ENCODE measurements at places on chromosomes 6 and 20.
A peak's percentile ranks its signal among the peaks of the same experiment; 100 is the strongest.

DNA sequence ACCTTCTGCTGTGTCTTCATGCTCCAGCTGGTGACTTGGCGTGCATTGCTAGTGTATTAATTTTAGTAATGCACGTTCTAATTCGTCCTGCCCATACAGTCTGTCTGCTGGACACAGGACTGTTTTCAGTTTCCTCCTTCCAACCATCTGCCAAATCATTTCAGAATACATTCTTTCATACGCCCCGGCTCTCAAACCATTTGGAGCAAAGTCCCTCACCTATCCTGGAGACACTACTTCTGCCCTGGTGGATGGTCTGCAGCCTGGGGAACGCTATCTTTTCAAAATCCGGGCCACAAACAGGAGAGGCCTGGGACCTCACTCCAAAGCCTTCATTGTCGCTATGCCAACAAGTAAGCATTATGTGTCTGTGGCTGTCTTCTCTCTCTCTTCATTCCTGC lies 60.5 kb downstream of the FNDC1 start:
- DNase-seq, result no peak

DNA sequence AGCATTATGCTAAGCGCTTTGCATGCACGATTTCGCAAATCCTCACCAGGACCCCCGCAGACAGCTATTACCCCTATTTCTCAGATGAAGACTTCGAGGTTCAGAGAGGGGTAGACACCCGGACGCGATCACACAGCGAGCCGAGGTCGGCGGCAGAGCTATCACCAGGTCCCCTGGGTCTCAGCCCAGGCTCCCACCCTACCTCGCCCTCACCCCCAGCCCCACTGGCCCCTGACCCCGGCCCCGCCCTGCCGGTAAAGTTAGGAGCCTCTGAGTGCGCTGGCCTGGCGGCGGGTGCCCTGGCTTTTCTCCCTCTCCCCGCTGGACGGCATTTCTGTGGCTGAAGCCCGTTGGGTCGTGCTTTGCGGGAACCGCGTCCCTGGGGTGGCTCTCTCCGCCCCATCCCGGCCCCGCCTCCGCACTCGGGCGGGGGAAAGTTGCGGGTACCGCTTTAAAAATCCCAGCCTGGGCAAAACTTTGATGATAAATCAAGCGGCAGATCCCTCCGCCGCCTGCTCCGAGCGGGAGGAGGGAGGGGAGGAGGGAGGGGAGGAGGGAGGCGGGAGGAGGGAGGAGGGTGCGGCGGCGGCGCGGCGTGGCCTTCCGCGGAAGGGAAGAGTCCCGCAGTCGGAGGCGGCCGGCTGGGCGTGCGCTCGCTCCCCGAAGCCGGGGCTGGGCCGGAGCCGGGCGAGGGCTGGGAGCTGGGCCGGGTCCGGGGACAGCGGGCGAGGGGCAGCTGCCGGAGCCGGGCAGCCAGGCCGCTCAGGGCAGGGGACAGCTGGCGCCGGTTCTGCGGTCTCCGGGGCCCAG lies at the start of gene VSTM2L:
VSTM2L (plus strand) TSS at position 624 of the 810 bp plus-strand sequence. CDS start 224 bp downstream, outside the sequence.
- DNase-seq, result peak; percentile 28

DNA sequence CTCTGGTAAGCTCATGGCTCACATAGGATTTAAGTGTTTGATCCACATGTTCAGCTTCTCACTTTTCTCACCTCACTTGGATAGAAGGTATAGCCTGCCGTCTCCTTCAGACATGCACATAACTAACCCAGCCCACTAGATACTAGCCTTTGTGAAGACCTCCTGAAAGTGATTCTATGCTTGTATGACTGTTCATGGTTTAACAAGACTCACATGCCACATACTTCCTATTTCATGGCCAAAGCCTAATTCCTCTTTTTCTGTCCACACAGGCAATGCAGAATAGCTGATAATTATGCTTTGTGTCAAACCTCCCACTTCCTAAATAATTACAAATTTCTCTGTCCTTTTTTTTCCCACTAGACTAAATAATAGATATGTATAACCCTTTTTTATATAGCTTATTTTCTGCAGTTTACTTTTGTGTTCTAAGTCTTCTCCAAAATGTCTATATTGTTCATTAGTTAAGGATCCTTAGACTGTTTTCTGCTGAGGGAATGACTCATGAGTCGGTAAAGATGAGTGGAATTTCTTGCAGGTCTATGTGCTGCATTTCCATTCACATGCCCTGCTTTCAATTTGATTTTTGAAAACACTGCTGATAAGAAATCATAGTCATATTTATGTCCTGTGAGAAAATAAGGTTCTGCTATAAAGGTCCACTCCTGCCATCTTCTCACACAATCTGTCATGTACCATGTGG lies 43.0 kb downstream of the HDDC2 start:
- DNase-seq, result no peak

- no peak for DNase-seq
Measured at GRCh38 chr6:16481697-16482399, 243.5 kb downstream of the GMPR start.

DNA sequence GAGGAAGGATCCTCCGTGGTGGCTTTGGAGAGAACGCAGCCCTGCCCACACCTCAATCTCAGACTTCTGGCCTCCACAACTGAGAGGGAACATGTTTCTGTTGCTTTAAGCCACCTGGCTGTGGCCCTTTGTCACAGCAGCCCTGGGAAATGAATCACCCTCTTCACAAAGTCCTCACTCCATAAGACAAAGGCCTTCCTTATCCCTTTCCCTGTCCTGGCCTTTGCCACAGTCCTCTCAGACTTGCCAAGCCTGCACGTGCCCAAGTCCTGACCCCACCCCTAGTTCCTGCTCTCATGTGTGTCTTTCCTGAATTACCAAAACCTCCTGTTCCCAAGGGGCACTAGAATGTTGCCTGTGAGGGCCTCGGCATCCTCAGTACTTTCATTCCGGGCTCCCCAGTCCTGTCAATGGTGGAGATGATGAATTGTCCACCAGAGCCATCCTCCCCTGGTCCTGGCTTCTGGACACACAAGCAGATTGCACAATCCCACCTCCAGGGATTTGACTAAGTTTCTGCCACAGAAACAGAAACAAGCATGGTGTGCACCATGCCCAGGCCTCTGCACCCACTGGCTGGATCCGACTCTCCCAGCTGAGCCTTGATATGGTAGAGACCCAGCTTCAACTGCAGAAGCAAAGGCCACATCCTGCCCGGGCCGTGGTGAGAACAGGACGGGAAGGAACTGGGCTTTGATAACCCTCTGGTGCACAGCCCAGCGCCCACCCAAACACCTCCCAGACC lies 232.6 kb upstream of the PDE10A start:
- DNase-seq, result no peak

- no peak for DNase-seq
Measured at GRCh38 chr20:41123631-41124030, 13.7 kb upstream of the PLCG1 start.

- DNase-seq, result no peak
Measured at GRCh38 chr6:147567141-147567805, 58.8 kb downstream of the SAMD5 start.

GRCh38 chr6:166949528-166950442 lies 6.6 kb downstream of the RNASET2 start:
- no peak for DNase-seq

DNA sequence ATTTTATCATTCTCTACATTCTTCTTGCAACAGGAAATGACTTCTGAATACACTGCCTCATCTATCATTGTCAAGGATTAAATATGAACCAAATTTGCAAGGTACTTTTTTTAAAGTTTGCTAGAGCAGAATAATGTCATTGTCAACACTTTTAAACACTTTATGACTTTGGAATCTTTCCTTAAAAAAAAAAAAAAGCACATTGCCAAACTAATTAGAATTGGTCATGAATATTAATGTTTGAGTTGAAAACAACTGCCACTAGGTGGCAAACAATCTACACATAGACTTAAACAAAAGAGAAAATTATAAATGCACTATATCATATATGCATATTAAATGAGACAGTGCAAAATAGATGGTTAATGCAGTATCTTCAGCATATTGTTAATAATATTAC lies 32.5 kb upstream of the TMEM244 start:
- DNase-seq, result peak; percentile 9

DNA sequence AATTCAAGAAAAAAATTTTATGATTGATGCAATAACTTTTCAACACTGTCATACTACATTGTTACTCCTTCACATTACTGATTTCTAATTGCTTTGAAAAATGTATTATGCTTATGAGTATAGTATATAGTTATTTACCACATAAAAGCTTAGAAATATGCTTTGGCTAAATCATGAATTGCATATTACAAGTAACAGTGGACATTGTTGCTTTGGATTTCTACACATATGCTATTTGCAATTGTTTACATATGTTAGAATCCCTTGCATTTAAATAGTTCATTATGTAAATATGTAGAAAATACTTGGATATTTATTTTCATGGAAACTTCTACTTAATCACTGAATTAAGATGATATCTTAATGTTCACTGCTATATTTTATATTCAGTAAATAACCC lies 577.5 kb downstream of the QKI start:
- DNase-seq, result no peak

- no peak for DNase-seq
Measured at GRCh38 chr6:36374194-36374593, 13.3 kb downstream of the ETV7 start.

DNA sequence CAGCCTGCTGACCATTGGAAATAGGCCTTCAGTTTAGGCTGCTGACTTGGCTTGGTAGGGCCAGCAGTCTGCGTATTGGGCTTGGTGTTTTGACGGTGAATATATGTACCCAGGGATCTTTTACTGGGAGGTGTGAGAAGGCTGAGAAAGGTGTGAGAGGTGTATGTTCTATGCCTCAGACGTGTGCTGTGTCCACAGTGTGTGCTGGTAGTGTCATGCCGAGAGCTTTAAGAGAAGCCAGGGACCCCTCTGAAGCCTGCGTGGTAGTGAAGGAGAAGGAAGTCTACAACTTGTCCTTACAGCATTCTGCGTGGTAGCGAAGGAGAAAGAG lies 2.1 kb downstream of the SS18L1 start:
- DNase-seq, result no peak

Data from renal pelvis (tissue), 12 donors.